HFFc6 (cell line): ENCODE measurements at places on chromosomes 6 and 20. TPM values are rescaled to one million over a fixed set of nuclear protein-coding genes. Genes with fewer than 3 reads are reported as not detected.

DNA sequence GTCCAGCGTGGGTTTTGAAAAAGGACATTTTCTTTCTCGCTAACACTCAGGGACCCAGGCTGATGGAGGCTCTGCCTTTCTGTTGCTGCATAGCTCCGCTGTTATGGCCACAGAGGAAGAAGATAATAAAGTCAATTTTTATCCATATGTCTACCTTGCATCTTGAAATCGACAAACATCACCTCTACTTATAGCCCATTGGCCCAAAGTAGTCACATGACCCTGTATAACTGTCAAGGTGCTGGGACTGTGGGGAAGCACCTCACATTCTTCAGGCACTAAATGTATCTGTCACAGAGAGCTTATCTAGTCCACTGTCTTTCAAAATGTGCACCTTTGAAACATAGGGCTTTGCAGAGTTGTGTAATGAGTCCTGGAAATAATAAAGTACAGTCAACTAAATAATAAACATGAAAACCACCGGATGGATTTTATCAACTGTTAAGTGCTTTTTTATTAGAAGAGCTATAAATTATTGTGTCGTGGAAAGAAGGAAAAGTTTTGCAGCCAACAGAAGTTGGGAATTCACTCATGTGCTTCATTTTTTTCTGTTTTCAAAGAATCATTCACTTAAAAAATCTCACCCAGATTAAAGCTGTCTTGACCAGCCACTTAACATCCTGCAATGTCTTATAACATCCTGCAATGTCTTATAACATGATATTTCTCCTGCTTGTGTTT is 47.7 kb upstream of the RCAN2 start:
- H3K4me3 ChIP-seq: no peak overlapping the region
- H3K4me1 ChIP-seq: no peaks in the 10 kb centered on the region
- H3K36me3 ChIP-seq: no peaks in the 10 kb centered on the region
- H3K27ac ChIP-seq: no peak overlapping the region

GRCh38 chr6:56393615-56394612 is 146.5 kb upstream of the COL21A1 start:
- DNase-seq: no peak
- no peak overlapping the region for H3K4me3 ChIP-seq
- peaks cover 21% of the 10 kb centered on the region for H3K36me3 ChIP-seq
- no peak overlapping the region for H3K27ac ChIP-seq
- H3K4me1 ChIP-seq: peaks cover 3% of the 10 kb centered on the region

GRCh38 chr20:17653835-17654648 is 28.0 kb downstream of the RRBP1 start:
- peaks cover 51% of the 10 kb centered on the region for H3K36me3 ChIP-seq
- H3K4me3 ChIP-seq: no peak overlapping the region
- peaks cover 4% of the 10 kb centered on the region for H3K27me3 ChIP-seq
- DNase-seq: no peak
- peak overlapping the region; percentile 70 for H3K27ac ChIP-seq

GRCh38 chr6:13694562-13694961 is 17.1 kb downstream of the RANBP9 start:
- H3K36me3 ChIP-seq: peaks cover 13% of the 10 kb centered on the region
- H3K27ac ChIP-seq: peak overlapping the region; percentile 81
- H3K4me3 ChIP-seq: no peak overlapping the region; the same call in 1 of the 2 replicates
- DNase-seq: no peak

GRCh38 chr6:124907596-124907995 is 54.6 kb upstream of the RNF217 start:
- H3K27ac ChIP-seq: no peak overlapping the region
- no peak for DNase-seq
- no peaks in the 10 kb centered on the region for H3K36me3 ChIP-seq
- H3K4me3 ChIP-seq: no peak overlapping the region
- no peaks in the 10 kb centered on the region for H3K27me3 ChIP-seq

DNA sequence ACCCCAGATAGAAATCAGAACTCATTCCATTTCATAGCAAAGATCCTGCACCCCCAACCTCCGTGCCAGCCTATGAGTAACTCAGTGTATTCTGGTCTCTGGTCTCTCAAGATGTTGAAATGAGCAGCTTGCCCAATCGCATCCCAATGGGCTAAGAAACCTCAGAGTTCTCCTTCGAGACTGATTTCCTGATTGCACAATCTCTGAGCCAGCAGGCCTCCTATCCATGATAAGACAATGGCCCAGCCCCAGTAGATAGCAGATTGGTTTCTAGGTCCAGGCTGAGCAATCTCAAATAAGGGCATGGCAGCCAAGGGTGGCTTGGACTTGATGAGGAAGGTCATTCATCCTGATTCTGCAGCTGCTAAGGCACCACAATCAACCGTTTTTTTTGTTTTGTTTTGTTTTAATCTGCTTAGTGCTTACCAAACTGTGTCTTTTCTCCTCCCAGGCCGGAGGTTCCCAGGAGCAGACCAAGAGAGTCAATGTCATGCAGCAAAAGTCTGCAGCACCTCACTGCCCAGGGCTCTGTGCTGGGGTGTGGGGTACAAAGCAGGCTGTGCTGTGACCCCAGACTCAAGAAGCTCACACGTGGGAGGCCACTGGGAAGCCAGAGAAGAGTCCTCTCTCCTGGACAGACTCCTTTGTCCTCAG is 125.1 kb upstream of the NXT1 start:
- H3K27ac ChIP-seq: no peak overlapping the region
- H3K4me1 ChIP-seq: peaks cover 17% of the 10 kb centered on the region
- no peaks in the 10 kb centered on the region for H3K36me3 ChIP-seq
- peaks cover 5% of the 10 kb centered on the region for H3K27me3 ChIP-seq
- H3K4me3 ChIP-seq: no peak overlapping the region; the same call in 1 of the 2 replicates

DNA sequence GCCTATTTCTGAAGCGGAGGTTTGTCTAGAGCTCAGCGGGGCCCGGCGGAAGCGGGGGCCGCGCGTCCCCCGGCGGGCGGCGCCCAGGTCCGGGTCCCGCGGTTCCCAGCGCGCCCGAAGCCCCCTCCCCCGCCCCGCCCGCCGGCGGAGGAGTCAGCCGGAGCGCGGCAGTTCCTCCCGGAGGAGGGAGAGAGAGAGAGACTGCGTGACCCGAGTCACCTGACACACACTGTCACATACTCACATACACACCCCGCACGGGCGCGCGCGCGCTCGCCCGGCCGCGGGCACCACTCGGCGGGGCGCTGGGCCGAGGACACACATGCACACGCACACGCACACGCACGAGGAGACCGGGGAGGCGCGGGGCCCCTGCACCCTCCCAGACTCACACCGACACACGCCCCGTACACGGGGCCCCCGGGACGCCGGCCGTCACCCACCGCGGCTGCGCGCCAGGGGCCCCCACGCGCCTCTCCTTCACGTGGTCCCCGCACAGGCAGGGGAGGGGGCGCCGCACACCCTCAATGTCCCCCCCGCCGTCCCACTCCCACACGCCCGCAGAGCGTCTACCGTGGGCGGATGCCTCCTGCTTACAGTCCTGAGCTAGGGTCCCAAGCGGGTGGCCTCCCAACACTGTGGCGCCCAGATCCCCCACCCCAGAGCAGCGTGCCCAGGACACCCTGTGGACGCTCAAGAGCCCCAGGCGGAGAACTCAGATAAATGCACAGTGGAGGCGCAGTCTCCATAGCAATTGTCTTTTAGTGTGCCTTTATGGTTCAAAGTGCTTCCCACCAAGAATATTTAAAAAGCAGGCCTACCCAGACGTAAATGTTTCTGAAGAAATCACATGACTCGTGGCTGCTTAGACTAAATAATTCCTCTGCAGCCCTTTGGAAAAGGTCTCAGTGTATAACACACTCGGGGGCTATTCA is at the start of gene RRAGD:
Gene RRAGD (minus strand): TSS at position 203 of the 935 bp plus-strand sequence. CDS start 280 bp downstream, outside the sequence.
- H3K27me3 ChIP-seq: peaks cover 42% of the 10 kb centered on the region
- H3K4me3 ChIP-seq: peak within 1 kb of the TSS; percentile 32; the same call in 1 of the 2 replicates
- no peak within 1 kb of the TSS for H3K27ac ChIP-seq
- H3K36me3 ChIP-seq: no peaks in the 10 kb centered on the region

DNA sequence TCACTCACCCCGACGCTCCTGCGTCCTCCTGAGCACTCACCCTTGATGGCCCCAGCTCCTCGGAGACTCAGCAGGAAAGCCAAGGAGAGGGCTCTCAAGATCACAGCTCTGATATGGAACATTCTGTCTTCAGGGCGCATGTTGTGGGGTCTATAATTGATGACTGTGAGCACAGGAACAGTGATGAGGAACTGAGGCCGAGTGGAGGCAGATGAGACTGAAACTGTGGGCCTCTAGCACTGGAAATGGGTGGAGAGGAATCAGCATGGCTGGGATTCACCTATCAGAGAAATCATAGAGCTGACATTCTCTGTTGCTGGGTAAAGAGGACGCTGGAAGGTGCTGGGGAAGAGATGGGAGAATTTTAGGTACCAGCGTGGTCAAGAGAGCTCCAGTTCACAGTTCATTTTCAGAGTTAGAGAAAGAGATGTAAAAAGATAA is at the start of gene HLA-DPA1:
Gene HLA-DPA1 (minus strand): TSS at position 219 of the 441 bp plus-strand sequence.
- no peaks in the 10 kb centered on the region for H3K4me1 ChIP-seq
- peaks cover 15% of the 10 kb centered on the region for H3K27me3 ChIP-seq
- peak within 1 kb of the TSS; percentile 17; the same call in 1 of the 2 replicates for H3K4me3 ChIP-seq
- DNase-seq: peak; percentile 24
- H3K36me3 ChIP-seq: no peaks in the 10 kb centered on the region

DNA sequence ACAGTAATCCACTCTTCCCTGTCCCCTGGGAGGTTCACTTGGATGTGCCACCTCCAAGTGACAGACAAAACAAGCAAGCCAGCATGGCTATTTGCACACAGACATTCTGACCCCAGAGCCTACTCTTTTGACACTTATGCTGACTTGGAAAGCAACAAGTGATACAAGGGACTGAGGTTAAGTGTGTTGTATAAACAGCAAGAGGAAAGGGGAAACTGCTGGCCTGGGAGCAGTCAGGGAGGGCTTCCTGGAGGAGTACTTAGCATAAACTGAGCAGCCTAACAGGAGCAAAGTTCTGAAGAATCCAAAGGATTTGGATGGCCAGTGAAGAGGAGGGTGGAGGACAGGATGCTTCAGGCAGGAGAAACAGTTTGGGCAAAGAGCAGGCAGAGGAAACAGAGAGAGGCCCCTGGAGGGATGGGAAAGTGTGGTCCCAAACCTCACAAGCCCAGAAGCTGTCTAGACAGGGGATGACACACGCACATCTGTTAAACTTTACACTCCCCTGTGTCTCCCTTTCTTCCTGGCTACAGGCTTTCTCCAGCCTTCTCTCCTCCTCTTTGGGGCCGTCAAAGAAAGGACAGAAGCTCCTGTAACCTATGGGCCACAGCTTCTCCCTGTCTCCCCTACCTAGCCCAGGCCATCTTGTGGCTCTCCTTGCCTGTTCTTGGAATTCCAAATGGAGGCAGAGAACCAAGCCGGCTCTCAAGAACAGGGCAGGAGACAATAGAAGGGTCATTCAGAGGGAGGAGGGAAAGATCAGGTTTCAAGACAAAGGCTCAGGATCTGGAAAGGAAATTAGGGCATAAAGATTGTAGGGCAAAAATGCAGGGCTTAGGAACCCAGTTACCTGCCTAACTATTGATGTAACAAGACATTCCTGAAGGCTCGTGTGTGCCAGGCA is 19.3 kb downstream of the SULF2 start:
- no peak for DNase-seq
- no peaks in the 10 kb centered on the region for H3K4me1 ChIP-seq
- no peaks in the 10 kb centered on the region for H3K36me3 ChIP-seq
- H3K27me3 ChIP-seq: peaks cover 28% of the 10 kb centered on the region
- H3K27ac ChIP-seq: no peak overlapping the region

Gene SPATS1
- total RNA-seq: not detected in 3 replicates

Gene RPP21
- 31.5 to 45.5 TPM (median 41.7 TPM) in 3 replicates for total RNA-seq

Gene BTN1A1
- not detected in 3 replicates for total RNA-seq

Gene CHRNA4
- not detected in 3 replicates for total RNA-seq

Gene RNF39
- not detected in 3 replicates for total RNA-seq
